ENCODE measurements at places on chromosomes 11 and 22.
A peak's percentile ranks its signal among the peaks of the same experiment; 100 is the strongest.

DNA sequence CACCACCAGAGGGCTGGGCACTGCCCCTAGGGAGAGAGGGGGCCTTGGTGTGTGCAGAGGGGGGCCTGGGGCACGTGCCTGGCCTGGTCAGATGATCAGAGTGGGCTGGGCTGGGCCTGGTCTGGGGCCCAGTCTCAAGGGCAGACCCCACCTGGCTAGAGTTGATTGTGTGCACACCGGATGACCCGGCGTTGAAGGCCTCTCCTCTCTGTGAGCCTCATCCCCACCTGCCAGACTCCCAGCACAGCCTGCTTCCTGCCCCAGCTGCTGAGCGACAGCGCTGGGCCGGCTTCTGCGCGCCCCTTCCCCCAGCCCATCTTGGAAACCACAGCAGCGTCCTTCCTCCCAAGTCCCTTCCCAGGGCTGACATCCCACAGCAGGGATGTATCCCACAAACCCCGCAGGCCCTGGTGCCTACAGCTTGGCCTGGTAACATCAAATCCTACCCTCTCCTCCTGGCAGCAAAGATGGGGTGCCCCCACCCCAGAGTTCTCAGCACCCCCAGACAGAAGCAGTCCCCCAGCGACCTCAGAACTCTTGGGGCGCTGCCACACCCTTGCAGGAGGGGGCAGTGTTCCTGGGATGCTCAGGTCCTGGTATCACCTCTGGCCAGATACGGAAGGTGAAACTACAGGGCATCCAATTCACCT is 11.0 kb upstream of the TSSC4 start:
- DNase-seq = no peak

DNA sequence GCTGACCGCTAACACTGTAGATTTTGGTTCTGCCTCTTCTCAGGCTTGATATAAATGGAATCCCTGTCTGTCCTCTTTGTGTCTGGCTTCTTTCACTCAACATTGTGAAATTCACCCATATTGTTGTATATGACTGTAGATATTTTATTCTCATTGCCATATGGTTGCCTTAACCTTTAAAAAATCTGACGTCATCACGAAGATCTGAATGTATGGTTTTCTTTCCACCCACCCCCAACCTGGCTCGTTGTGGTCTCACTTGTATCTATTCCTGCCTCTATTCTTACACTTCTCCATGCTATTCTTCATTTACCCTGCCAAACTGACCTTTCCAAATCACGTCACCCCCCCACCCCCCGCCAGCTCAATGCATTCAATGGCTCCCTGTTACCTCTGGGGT is 21.9 kb upstream of the C22orf42 start:
- DNase-seq = no peak

GRCh38 chr11:2721210-2721916 is 21.6 kb upstream of the KCNQ1OT1 start:
- no peak for DNase-seq

DNA sequence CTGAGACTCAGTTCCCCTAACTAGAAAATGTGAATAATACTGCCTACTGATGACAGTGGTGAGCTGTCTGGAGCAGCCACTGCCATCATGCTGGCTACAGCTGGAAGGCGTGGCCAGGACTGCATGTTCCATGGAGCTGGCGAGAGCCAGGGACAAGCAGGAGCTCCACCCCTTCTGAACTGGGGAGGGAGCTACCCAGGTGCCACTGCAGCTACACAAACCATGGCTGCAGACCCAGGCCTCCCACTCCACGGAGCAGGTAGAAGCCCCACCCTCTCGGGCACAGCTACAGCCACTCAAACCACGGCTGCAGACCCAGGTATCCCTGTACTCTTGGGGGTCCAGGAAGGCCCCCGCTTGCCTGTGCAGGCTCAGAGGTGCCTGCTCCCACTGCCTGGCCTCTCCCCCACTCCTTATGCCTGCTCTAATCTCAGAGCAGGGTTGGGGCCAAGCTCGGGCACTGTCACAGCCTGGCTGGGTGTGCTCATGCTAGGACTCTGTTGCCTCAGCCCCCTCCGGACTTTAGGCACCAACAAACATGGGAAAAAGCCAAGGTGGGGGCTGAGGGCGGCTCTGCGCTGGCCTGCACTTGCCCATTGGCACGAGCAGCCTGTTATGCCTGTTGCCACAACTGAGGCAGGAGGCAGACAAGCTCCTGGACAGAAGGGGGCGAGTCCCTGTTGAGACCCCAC is 51.7 kb downstream of the RAB30 start:
- no peak for DNase-seq

DNA sequence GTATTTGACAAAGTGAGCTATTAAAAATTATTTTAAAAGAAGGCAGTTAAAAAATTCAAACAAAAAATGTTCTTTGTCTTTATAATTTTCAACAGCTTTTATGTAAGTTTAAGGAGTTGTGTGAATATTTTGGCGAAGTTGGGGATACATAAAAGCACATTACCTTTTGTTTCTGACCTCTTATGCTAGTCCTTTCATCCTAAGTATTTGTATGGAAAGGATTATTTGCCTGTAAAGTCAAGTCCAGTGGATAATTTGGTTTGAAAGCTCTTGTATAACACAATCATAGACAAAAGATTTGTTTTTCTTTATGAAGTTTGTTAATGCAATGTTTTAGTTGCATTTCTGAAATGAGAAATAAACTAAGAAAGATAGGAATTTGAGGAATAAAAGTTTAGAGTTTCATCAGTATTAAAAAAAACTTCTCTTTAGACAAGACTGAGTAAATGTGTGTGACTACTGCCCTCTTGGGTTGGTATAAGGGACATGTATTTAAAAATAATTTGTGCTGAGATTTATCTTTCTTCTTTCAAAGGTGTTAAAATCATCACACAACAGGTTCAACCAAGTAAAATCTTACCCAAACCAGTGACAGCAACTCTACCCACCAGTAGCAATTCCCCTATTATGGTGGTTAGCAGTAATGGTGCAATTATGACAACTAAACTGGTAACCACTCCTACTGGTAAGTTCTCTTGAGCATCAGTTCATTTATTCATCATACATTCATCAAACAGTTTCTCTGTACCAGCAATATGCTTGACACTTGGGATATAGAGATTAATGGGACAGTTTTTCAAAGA is 68.2 kb downstream of the EMSY start:
- no peak for DNase-seq

DNA sequence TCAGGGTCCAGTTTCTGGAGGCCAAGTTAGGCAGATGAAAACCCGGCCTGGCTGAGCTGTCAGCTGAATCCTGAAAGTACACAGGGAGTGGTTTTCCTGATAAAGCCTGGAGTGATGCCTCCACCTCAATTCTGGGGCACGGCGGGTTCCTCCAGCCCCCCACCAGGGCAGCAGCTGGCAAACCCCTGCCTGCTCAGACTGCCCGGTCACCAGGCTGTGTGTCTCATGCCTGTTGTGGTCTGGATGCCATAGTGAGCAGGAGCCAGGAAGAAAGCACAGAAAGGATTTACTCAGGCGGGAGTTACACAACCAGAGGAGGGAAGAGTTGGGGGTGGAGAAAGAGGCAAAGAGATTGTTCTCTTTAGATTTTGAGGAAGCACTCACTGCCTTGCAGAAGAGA is 119.9 kb upstream of the RASSF10 start:
- DNase-seq = no peak

DNA sequence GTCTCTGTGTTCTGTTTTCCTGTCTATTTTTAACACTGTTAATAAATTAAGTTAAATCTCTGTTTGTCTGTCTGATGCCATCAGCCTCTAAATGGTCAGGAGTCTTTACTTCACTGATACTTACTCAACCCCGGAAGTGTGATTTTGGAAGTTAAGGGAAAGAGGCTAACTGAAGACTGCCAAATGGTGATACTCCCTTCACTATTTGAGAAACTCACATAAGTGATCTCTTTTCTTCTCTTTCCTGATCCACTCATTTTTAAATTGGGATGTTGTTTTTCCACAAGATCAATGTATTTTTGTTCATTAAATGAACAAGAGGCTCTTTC is 389 bp upstream of the CASP12 start:
- DNase-seq = no peak

DNA sequence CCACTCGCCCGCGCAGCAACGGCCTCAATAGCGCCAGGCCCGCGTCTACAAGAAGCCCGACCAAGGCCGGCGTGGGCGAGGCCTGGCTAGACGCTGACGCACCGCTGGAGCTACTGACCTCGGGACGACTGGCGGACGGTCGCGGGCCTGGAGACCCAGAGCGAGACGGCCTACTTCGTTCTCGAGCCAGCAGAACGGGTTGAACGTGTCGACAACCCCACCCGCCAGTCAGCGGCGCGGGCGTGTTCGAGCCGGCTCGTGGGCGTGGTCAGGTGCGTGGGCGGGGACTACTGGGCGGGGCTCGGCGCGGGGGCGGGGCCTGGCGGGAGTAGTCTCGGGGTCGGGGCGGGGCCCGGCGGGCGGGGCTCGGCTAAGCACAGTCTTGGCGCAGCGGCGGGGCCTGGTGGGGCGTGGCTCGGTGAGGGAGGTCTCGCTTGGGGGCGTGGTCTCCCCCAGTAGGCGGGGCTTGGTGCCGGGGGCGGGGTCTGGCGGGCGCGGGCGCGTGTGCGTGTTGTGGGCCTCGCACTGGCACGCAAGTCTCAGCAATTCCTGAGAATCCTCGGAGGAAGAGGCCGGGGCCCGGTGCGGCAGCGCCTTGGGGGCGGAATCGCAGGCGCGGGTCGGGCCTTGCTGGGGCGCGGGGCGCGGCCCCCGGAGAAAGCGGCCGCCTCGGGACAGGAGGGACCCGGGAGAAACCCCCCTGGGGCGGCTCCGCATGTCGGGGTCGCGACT is at the start of gene RNH1:
TSS of gene RNH1 (minus strand) at position 248 of the 732 bp plus-strand sequence. CDS start 5,080 bp downstream, outside the sequence.
- DNase-seq = peak; percentile 100

- DNase-seq = no peak
Measured at GRCh38 chr11:67102664-67103063, 16.4 kb upstream of the KDM2A start.

DNA sequence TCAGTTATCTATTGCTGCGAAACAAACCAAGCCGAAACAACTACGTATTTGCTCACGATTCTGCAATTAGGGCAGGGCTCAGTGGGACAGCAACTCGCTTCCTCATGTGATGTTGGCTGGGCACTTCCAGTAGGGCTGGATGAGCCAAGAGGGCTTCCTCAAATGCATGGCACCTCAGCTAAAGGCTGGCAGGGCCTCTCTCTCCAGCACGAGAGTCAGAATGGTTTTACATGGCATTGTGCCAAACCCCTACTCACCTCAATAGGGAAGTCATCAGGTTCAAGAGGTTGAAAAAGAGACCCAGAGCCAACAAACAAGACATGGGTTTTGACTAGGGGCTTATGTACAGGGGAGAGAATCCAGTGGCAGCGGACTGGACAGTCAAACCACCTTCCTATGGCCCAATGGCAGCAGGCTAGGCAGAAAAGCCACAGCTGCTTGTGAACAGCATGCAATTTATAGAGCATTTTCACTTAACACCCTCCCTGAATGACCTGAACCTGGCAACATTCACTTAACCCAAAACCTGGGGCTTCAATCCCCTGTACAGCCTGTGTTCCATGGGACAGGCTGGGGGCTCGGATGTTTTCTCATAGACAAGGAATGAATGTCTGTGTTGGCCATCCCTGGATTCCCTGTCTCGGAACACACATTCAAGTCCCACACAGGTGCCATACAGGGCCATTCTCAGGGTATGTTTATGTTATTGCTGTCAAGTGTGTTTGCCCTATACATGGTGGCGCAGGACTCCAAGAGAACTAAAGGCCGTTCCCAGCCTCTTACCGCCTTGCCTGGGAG is 154.2 kb upstream of the NAV2 start:
- DNase-seq = no peak

DNA sequence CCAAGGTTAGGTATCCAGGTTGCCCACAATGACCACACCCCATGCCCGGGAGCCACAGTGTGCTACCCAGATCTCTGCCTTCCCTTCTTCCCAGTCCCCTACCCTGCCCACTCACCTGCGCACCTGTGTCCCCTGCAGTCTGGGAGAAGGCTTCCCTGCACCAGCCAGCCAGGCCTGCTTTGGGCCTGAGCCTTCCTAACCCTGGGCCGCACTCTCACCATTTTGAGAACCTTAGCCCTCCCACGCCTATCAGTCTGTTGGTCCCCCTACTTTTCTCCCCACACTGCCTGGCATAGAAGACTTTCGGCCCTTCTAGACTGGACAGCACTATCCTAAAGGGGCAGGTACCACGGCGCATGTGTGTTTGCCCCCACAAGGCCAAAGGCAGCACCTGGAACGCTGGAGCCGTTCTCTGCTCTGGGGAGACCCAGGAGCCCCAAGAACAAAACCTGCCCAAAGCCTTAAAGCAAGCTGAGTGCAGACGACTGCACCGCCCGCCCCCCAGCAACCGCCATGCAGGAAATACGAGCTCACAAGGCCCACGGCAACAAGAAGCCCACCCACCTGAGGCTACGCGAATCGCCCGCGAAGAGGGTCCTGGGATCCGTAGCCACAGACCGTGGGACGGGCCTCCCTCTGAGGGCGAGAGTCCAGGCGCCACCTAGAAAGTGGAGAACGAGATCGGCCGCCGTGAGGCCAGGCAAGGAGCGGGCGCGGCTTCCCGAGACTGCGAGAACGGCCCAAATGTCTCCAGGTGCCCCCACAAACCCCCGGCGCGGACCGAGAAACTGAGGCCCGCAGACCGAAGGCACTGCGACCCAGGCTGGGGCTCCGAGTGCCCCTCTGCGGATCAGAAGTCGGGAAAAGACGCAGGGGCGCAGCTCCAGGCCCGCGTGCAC is 546 bp downstream of the GNB1L start:
- DNase-seq = no peak

DNA sequence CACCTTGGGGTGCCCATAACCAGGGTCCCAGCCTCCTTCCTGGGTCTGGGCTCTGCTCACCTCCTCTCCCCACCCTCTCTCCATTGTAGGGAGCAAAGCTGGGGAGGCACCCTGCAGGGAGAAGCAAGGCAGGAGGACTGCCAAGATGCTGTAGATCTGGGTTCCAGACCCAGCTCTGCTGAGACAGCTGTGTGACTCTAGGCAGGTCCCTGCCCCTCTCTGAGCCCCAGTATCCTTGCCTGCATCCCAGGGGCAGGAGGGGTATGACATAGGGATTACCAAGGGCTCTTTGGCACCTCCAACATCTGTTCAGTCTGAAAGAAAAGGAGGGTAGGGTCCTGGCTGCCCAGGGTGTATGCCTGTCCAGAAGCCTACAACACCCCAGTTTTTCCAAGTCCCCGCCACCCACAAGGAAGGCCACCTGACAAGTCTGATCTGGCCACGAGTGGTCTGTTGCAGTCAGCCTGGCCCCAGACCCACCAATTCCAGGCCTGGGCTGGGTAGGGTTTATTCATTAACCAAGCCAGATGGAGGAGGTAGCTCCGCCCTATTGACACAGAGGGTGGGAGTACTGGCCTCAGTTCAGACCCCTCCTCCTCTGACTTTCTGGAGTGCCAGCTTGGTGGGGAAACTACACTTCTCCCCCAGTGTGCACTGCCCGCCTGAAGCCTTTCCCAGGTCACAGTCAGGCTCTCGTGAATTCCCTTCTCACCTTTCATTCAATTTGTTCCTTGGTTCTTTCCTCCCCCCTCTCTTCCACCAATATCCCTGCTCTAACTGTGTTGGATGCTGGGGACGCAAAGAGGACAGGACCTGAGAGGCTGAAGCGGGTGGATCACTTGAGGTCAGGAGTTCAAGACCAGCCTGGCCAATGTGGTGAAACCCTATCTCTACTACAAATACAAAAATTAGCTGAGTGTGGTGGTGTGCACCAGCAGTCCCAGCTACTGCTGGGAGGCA is 15.0 kb downstream of the STARD10 start:
- no peak for DNase-seq
